ENCODE measurements at places on chromosomes 6 and 20.

DNA sequence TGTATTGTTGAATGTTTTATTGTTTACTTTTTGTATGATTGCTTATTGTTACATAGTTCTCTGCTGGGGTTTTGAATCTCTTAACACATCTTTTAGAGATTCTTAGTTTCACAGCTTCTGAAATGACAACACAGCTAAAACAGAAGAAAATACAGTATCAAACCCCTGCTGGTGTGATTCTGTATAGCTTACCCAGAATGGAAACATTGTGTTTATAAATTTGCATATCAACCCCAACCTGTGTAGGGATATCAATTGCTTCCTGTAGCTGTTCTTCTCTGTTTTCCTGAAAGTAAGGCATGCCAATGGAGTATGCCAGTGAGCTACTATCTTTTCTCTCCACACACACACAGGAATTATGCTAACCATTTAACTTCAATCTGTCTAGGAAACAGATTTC lies 64.3 kb upstream of the ID4 start:
- DNase-seq = no peak

DNA sequence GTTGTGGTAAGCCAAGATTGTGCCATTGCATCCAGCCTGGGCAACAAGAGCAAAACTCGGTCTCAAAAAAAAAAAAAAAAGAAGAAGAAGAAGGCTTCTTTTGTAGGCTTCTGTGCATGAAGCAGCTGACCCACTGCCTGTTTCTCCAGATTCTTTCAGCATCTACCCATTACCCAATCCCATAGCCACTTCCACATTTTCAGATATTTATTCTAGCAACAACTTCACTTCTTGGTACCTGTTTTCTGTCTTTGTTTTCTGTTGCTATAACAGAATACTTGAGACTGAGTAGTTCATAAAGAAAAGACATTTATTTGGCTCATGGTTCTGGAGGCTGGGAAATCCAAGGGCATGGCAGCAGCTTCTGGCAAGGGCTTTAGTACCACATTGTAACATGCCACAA lies 95.3 kb upstream of the SGK1 start:
- DNase-seq = no peak

DNA sequence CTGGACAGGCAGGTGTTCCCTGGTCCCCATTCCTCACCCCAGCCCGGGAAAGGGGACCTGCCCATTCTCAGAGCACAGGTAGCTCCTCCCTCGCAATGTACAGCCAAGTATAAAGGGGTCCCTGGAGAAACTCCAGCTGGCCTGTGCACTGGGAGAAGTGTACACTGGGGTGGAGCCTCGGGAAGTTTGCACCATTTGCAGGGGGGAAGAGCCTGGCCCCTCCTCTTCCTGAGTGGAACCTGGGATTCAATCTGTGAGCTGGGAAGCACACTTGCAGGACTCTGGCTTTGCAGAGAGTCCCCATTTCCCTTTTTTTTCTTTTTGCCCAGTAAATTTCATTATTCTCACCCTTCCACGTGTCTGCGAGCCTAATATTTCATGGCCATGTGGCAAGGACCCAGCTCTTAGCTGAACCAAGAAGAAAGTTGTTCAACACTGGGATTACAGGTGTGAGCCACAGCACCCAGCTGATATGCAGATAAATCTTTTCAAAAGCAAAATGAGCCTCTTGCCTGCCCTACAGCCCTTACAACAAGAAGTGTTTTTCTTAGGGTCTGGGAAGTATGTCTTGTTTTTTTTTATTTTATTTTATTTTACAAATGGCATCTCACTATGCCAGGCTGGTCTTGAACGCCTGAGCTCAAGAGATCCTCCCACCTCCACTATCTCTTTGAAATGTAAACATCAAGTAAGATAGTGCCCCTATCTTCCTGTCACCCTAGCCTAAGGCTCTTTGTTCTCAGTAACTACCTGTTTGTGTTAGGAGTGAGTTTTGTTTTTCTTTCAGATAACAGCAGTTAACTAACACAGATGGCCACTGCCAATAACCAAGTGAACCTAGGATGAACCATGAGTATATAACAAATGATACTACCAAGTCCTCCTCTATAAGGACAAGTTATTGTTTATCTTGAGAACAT lies 9.3 kb upstream of the RNGTT start:
- no peak for DNase-seq

DNA sequence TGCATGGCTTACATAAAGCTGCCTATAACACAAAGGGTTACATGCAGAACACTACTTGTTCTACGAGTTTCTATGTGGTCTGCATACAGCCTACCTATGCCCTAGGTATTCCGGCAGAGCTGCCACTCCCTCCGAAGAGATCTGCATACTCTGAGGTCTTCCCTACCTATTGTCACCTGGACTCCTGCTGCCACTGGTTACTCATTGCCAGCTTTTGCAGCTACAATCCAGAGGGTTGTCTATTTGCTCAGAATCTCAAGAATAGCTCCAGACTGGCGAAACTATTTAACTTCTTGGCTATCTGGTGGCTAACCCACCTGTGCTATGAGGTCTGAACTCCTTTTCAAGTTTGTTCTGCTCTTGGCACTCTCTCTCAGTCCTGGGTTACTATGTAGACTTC lies 323.3 kb downstream of the BMP2 start:
- no peak for DNase-seq

DNA sequence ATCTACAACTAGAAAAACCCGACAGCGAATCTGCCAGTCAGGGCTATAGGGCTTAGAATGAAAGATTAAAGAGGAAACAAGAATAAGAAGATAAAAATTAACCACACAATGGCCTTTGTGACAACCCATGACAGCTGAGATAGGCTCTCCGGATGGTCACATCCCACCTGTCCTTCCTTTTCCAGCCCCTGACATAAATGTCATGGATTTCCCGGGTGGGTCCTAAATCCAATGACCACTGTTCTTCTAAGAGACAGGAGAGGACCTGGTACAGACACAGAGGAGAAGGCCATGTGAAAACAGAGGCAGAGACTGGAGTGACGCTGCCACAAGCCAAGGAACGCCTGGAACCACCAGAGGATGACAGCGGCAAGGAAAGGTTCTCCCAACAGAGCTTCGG lies 41.8 kb downstream of the ATXN1 start:
- DNase-seq = no peak

DNA sequence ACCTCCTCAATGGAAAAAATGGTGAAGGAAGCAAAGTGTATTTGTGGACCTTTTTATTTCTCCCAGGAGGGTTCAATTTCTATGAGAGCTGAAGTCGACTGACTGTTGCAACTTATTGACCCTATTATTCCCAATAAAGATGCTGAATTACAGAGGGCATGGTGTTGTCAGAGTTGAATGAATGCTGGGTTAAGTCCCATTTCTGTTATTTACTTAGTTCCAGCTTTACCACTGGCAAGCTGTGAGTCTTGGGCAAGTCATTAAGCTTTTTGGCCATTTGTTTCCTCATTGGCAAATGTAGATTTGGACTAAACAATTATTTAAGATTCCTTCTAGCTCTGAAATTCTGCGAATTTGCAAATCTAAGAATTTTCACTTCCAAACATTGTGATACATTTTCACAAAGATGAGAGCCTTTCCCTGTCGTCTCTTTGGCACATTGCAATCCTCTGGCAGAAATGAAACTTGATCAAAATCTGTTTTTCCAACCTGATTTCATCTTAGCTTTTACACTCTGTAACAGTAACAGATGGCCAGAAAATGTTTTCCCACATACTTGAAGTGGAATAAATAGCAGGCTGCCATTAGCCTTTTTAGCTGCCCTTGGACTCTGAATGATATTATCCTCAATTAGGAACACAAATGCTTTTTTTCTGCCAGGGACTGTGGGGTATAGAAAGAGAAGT lies 21.3 kb downstream of the BLTP3A start:
- DNase-seq = no peak

DNA sequence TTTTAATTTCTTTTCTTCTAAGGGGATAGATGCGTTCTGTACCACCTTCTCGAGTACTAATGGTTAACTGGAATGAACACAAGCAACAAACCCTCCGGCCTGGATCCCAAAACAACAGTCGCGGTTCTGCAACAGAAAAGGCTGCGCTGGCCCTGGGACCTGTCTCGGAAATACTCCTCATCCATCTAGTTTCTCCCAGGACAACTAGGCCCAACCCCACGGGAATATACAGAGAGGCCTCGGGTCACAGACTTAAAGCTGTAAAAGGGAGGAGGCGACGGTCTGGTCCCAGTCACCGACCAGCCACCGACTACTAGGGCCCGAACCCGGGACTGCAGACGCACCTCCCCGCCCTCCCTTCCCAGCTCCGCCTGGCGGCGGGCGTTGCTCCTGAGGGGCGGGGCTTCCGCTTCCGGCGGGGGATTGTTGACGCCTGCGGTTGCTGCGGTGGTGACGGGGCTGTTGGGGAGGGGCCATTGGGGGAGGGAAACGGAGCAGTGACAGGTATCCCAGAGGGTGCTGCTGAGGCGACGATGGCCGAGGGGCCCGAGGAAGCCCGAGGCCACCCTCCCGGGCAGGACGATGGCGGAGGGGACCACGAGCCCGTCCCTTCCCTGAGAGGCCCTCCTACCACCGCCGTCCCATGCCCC lies at the start of gene FAM8A1:
FAM8A1 (plus strand) TSS at position 426 of the 650 bp plus-strand sequence; CDS start at position 534, 108 bp downstream.
- DNase-seq = peak; percentile 96
